ENCODE measurements at places on chromosomes 4 and X.

- DNase-seq, result no peak
Measured at GRCh38 chr4:81723927-81724587, 252.3 kb upstream of the RASGEF1B start.

GRCh38 chr4:151325949-151326246, 493 bp upstream of the SH3D19 start:
- DNase-seq, result no peak

- DNase-seq, result no peak
Measured at GRCh38 chr4:106323119-106323518, 6.8 kb downstream of the AIMP1 start.

DNA sequence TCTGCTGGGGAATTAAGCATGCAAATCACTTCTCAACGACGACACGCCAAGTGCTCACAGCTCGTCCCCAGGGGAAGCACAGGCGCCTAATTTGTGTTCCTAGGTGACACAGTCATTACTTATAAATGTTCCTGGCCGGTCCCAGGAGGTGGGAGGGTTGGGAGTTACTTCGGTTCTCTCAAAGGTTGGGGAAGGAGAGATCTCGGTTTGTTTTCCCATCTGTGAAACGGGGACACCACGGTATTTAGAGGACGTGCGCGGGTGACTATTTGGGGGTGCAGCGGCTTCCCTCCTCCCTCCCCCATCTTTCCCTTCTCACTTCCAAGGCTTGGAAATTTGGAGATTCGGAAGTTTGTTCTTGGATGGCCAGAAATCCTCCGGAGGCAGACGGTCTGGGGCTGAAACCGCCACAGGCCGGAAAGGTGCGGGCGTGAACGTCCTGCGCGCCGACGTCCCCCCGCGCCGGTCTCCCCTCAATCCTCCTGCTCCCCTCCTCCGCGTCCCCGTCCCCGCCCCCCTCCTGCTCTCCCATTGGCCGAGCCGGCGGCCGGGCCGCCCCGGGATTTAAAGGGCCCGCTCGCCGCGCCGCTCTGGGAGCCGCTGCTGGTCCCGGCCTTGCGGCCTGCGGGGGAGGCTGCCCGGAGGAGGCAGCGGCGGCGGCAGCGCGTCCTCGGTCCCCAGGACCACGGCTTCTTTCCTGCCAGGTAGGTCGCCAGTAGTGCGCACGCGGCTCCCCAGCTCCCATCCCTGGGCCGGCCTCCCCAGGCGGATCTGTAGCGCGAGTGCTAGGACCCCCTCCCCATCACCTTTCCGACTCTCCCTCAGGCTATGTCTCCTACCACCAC, at the start of gene PORCN:
PORCN (plus strand) TSS at position 593 of the 845 bp plus-strand sequence. CDS start 829 bp downstream, outside the sequence.
- peak; percentile 47 for DNase-seq

DNA sequence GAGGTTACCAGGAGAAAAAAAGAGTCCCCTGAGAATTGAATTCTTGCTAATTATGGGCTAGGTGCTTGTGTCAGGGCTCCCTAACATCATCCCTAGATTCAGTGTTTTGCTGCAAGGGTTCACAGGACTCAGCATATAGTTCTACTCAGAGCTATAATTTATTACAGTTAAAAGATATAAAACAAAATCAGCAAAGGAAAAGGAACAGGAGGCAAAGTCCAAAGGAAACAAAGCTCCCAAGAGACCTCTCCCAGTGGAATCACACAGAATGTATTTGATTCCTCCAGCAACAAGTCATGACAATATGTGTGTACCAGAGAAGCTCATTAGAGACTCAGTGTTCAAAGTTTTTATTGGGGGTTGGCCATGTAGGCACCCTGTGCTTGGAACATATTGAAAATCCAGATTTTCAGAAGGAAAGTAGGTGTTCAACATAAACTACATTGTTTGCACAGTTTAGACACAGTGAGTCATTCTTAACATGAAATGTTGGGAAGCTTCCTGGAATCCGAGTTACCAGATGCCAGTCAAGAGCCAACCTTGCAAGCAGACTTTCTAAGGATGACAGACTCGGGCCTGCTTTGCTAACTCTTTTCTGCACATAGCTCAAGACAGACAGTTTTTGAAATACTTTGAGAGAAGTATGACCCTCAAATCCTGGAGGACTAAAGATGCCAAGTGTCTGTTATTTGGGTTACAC, 311.3 kb upstream of the EMCN start:
- DNase-seq, result no peak

- no peak for DNase-seq
Measured at GRCh38 chrX:120793098-120793497, 82.6 kb downstream of the CT47B1 start.

- no peak for DNase-seq
Measured at GRCh38 chr4:77493120-77493752, 112.4 kb upstream of the CXCL13 start.

GRCh38 chrX:119617517-119618164, 11.4 kb upstream of the NKRF start:
- DNase-seq, result no peak

- DNase-seq, result no peak
Measured at GRCh38 chr4:158728236-158728635, 5.0 kb upstream of the PPID start.

DNA sequence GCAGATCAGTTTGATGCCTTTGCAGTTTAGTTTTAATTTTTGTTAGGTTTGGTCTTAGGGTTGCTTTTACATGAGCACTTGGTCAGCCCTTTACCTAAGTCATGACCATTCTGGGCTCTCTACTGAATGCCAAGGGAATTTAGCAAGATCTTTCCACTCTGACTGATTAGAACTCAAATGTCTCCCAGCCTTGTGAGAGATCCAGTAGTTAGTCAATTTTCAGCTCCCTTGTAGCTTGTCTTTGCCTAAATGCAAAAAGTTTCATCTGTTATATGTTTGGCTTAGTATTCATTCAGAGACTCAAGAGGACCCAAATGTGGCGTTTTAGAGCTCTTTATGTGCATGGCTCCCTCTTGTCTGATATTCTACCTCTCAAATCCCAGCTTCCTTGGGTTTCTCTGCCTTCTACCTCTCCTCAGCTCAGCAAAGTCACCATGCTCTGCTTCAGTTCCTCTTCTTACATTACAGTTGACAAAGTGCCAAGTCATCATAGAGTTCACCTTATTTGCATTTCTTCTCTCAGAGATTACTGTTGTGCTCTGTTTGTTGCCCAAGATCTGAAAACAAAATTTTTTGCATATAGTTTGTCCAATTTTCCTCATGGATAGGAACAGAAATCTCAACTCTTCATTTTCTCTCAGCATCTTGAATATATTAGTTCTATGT, 17.5 kb upstream of the JAKMIP1 start:
- no peak for DNase-seq

DNA sequence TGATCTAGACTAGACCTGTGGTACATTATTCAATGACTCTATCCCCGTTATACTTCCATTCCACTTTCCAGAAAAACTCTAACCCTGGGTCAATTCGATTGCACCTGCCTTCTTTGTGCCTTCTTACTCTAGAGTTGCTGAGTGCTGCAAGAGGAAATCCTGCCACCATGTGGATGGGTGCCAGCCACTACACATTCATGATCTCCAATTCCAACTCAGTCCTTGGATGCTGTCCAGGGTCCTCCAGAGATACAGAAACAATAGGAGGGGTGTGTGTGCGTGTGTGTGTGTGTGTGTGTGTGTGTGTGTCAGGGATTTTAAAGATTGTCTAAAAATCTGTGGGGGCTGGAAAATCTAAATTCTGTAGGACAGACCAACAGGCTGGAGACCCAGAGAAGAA, 42.9 kb upstream of the INTS6L start:
- peak; percentile 47 for DNase-seq

DNA sequence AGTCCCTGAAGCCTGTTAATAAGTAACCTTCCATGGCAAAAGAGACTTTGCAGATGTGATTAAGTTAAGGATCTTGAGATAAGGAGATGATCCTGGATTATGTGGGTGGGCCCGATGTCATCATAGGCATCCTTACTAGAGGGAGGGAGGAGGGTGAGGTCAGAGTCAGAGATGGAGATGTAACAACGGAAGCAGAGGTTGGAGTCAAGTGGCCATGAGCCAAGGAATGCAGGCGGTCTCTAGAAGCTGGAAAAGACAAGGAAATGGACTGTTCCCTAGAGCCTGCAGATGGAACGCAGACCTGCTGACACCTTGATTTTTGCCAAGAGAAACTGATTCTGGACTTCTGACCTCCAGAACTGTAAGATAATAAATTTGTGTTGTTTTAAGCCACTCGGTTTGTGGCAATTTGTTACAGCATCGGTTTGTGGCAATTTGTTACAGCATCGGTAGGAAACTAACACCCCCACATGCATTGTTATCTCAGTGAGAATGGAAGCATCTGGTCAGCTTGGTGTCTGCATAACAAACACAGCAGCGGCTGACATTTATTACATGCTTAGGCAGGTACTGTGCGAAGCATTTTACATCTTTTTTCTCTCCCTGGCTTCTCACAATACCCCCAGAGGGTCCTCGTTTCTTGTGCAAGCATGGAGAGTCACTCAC, 55.6 kb downstream of the CLDN34 start:
- no peak for DNase-seq

- no peak for DNase-seq
Measured at GRCh38 chr4:41613386-41613785, 75.4 kb downstream of the LIMCH1 start.

DNA sequence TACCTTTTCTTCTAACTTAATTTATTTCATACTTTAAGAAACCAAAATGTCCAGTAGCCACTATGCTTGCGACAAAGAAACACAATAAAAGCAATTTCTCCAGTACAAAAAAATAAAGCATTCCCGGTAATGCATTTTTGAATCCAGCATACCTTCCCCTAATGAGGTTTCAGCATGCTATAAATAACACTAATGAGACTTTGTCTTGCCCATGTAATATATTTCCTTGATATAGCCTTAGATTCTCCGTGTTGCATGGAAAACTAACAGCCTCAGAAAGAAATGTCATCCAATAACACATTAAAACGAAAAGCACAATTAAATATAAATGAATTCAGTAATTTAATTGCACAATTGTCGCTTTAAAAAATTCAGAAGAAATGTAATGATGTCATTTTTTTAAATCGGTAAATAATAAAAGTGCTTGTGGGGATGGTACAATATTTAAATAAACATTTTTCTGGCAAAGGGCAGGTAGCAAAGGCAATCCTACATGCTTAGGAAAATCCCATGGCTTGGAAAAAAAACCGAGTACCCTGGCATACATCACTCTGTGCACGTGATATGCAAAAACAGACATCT, 225.2 kb upstream of the PPARGC1A start:
- DNase-seq, result no peak

- DNase-seq, result no peak
Measured at GRCh38 chrX:81238166-81238565, 36.3 kb downstream of the SH3BGRL start.

GRCh38 chrX:105635794-105636193, 186.5 kb upstream of the NRK start:
- DNase-seq, result no peak

- DNase-seq, result no peak
Measured at GRCh38 chrX:19902110-19902509, 14.7 kb upstream of the SH3KBP1 start.

GRCh38 chr4:123423819-123424218, 27.2 kb downstream of the SPRY1 start:
- no peak for DNase-seq

DNA sequence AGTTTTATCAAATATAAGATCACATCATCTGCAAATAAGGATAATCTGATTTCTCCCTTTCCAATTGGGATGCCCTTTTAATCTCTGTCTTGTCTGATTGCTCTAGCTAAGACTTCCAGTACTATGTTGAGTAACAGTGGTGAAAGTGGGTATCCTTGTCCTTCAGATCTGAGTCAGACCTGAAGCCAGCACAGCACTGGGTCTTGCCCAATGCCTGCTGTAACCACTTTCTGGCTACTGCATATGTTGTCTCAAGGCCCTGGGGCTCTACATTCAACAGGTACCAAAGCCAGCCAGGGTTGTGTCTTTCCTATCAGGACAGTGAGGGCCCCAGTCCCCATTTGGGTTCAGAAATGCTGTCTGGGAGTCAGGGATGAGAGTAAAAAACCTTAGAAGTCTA, 90.3 kb downstream of the CYSLTR1 start:
- no peak for DNase-seq

GRCh38 chrX:123797543-123798447, 62.1 kb upstream of the XIAP start:
- DNase-seq, result no peak

GRCh38 chr4:78551420-78552351, at the start of gene ANXA3:
Gene ANXA3, plus strand, starts transcription at chr4:78551770. Its CDS starts 2,704 bp downstream, at chr4:78554474.
- DNase-seq, result peak; percentile 4

- no peak for DNase-seq
Measured at GRCh38 chrX:75546724-75547511, 24.1 kb upstream of the ZDHHC15 start.

- no peak for DNase-seq
Measured at GRCh38 chrX:46715530-46715929, 43.4 kb downstream of the SLC9A7 start.

GRCh38 chr4:120691106-120691505, 231.4 kb downstream of the PRDM5 start:
- no peak for DNase-seq

- no peak for DNase-seq
Measured at GRCh38 chr4:165867961-165868360, 5.1 kb upstream of the TLL1 start.

- DNase-seq, result no peak
Measured at GRCh38 chr4:20268028-20268427, 16.3 kb downstream of the SLIT2 start.

DNA sequence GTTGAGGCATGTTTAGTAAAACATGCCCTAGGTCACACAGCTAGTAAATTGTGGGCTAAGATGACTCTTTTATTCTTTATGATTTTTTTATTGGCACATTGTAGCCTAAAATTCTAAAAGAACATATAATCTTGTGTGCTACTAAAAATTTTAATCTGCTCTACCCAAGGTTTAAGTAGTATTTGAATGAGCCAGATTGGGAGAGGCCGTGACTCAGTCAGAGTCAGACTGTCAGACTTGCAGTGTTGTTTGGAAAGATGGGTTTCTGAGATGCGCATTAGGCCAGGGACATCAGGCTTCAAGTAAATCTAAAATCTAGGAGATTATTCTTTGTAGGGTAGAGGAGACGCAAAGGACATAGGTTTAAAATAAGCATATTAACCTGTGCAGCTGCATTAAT, 30.7 kb upstream of the TMPRSS11E start:
- DNase-seq, result no peak

DNA sequence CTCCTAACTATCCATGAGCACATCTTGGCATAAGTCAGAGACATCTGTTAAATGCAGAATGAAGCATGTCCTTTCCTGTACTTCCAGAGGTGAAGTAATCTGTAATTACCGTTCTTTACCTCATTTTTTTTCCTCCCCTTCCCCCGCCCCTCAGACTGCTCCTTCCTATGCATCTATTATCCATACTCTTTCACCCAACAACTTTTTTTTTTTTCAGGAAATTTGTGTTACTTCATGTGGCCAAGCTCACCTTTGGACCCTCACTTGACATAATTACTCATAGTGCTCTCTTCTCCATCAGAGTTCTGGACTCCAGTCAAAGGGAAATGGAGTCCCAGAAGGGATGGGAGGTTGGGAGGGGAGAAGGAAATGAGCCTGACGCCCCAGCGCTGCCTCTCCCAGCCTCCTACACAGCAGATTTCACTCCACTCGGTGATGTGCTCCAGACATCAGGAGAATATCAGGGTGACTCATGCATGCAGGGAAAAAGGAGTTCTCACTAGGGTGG, 568.8 kb downstream of the STIM2 start:
- DNase-seq, result no peak

Measured in SK-N-DZ (cell line).